ENCODE measurements at places on chromosomes 12 and 14. TPM values are rescaled to one million over a fixed set of nuclear protein-coding genes. Genes with fewer than 3 reads are reported as not detected.
A peak's percentile ranks its signal among the peaks of the same experiment; 100 is the strongest.

SOAT2 gene
- not detected for total RNA-seq

GLT8D2 gene
- 0.87 TPM for total RNA-seq

MOK gene
- total RNA-seq, result 11.6 TPM

GIT2 gene
- 51.5 TPM for total RNA-seq

SERPINA3 gene
- 46.4 TPM for total RNA-seq

CD27 gene
- not detected for total RNA-seq

VDR gene
- total RNA-seq, result 2.9 TPM

TRPV4 gene
- total RNA-seq, result 5.3 TPM

KRT76 gene
- total RNA-seq, result not detected

MAX gene
- 50.4 TPM for total RNA-seq

CMA1 gene
- total RNA-seq, result not detected

MYH6 gene
- total RNA-seq, result not detected

RASAL1 gene
- total RNA-seq, result 16.3 TPM

EFS gene
- total RNA-seq, result 0.17 TPM

PRPH gene
- not detected for total RNA-seq

HCAR3 gene
- not detected for total RNA-seq

DNA sequence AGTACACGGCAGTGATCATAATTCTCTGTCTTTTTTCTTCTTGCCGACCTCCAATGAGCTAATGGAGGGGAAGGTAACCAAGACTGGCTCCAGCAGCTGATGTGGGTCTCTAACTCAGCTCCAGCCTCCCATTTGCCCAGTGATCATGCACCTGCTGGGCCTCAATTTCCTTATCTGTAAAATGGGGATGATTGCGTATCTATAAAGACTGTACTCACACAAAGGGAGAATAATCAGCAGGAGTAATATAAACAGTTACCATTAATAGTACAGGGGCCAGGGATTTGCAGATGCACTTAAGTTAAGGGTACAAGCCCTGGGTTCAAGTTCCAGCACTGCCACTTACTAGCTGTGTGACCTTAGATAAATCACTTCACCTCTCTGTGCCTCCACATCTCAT lies 204.9 kb upstream of the LHX5 start:
- DNase-seq, result no peak

DNA sequence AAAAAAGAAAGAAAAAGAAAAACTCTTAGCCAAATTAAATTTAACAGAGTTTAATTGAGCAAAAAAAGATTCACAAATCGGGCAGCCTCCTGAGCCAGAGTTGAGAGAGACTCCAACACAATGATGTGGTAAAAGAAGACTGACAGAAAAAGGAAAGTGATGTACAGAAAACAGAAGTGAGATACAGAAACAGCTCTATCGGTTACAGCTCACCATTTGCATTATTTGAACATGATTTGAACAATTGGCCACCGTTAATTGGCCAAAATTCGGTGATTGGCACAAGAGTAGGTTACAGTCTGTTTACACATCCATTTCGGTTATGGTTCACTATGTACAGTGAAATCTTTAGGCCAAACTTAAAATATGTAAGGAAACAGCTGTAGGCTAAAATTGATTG lies 117.7 kb downstream of the SPTSSA start:
- no peak for DNase-seq

DNA sequence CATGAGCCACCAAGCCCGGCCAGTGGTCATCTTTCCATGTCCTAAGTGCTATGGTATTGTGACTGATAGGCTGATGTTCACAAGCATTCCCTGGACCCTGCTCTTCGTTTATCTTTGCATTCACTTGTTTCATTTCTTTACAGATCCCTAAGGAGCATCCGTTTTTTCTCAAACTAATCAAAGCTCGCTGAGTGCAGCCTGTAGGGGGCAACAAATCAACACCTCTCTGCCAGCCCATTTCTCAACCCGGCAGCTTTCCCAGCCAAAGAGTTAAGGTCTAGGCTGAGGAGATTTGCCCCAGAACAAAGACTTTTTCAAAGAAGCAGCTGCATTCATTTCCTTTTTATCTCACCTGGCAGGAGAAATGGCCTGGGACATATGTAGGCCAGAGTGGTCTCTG lies 12.1 kb downstream of the SIRT4 start:
- DNase-seq, result no peak

DNA sequence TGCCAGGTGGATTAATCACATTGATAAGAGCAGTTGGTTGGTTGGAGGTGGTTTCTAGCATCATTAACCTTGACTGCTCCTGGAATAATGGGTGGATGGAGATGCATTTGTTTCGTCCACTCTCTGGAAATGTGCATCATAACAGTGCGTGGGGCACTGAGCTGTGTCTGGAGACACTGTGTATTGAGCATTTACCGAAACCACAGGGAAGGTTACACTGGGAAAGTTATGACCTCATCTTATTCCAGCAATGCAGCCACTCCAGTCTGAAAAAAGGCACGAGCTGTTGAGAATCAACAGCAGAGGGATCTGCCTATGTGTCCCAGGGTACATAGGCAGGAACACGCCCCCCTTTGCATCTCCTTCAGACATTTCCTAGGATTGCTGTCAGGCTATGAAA lies 27.2 kb downstream of the RNFT2 start:
- DNase-seq, result peak; percentile 79

DNA sequence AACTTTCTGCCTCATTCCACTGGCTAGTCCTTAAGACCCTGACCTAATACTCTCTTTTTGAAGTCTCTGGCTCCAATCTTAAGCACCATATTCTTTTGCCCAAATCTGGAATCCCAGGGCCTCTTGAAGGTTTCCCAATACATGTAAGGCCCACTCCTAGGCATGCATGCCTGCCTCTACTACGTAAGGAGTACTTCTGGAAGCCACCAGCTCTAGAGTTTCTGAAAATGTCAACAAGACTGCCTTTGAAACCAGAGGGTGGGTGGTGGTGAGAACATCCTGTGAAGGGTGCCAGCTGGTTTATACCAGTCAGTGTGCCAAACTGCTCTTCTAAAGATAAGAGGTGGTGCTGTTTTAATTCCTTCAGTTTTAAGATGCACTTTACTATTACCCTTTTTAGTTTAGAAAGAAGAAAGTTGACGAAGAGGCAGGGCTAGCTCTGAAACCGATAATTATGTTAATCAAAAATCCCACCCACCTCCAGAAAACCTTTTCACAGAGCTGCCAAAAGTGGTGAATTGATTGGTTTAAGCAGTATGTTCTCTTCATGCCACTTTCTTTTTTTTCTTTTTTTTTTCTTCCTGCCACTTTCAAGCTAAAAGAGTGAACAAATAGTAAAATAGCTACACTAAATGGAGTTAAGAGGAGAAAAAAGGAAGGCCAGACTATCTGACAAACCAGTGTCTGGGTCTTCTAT lies 8.7 kb upstream of the WDR89 start:
- DNase-seq, result peak; percentile 35

GRCh38 chr12:124864326-124864752 lies 675 bp upstream of the SCARB1 start:
- DNase-seq, result no peak

DNA sequence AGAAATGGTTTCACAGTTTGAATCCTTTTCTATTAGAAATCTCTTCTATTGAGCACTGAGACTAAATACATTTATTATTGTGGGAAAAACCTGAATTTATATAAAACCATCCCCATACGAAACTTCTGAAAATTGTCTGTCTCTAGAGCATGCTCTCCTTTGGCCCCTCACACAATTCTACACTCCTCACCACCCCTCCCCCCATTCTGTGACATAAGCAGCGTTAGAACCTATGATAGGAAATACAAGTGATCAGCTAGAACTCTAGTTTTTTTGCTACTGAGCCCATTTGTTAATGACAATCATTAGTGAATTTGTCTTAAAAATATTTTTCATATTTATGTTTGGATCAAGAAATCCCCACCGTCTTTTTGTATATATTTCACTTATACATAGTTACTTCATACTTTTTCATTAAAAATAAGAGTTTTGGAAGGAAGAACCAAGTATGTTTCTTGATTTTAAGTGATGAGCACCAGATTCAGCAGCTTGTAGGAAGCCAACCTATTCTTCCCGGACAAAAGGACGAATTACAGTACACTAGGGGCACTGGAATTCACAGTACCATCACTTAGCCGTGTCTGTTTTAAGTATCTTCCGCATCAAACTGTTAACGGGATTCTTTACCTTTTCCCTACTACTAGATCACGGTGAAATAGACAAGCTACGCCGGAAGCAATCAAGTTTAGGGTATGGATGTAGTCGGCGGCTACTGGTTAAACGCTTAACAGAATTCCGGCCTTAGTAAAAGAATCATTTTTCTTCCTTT lies 724 bp downstream of the GTSF1 start:
- DNase-seq, result no peak

- no peak for DNase-seq
These were observed 35.4 kb upstream of the ATP23 start for GRCh38 chr12:57905812-57906475.

GRCh38 chr12:75482646-75483045 lies 2.1 kb downstream of the GLIPR1 start:
- no peak for DNase-seq

- no peak for DNase-seq
These were observed 59.6 kb upstream of the EEA1 start for GRCh38 chr12:92988622-92989130.

GRCh38 chr12:76313299-76313698 lies 34.9 kb downstream of the BBS10 start:
- DNase-seq, result no peak

GRCh38 chr14:45057881-45058364 lies 26.0 kb upstream of the PRPF39 start:
- DNase-seq, result no peak

DNA sequence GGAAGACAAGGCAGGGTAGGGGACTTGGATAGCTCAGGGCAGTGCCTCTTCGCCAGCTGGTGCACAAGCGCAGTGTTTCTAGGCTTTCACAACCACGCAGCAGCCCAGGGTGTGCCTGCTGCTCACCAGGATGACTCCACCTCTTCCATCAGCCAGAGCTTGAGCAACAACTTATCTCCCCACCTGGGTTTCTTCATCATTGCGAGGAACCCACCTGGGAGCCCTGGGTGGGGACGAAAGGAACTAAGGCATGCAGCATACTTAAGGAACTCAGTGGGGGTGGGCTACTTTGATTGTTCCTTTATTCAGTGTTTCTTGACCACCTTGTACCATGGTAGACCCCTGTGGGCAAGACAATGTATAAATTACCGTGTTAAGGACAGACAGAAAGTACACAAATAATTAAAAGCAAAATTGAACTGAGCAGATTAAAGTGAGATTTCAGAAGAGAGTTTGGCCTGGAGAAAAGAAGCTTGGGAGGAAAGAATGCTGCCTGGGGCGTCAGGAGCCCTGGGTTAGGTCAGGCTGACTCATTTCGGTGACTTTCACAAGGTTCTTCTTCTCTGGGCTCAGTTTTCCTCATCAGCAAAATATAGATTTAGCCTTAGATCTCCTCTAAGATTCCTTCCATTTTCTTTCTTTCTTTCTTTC lies 22.9 kb downstream of the KRT18 start:
- DNase-seq, result peak; percentile 71

- DNase-seq, result no peak
These were observed 95.4 kb downstream of the HELB start for GRCh38 chr12:66397574-66398290.

DNA sequence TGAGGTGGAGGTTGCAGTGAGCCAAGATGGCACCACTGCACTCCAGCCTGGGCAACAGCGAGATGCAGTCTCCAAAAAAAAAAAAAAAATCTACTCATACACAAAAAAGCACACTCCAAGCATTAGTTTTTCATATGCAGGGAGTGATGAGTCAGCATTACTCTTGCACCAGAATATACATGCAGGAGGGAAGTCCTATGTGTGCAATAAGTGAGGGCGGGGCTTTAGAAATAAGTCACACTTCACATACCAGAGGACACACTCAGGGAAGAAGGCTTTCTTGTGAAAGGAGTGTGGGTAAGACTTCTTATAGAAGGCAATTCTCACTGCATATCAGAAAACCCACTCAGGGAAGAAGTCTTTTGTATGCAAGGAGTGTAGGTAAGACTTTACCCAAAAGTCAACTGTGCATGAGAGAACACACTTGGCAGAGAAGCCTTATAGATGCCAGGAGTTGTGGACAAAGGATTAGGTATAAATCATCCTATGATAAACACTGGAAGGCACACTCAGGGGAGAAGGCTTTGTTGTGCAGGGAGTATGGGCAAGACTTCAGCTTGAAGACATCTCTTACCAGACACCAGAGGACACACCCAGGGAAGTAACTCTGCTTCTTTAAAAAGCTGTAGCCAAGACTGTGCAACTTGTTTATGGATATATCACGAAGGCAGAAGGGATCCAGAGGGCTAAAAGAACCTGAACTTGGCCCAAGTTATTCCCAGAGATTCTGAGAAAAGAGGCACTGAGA lies 50.5 kb downstream of the ATF7 start:
- peak; percentile 54 for DNase-seq

DNA sequence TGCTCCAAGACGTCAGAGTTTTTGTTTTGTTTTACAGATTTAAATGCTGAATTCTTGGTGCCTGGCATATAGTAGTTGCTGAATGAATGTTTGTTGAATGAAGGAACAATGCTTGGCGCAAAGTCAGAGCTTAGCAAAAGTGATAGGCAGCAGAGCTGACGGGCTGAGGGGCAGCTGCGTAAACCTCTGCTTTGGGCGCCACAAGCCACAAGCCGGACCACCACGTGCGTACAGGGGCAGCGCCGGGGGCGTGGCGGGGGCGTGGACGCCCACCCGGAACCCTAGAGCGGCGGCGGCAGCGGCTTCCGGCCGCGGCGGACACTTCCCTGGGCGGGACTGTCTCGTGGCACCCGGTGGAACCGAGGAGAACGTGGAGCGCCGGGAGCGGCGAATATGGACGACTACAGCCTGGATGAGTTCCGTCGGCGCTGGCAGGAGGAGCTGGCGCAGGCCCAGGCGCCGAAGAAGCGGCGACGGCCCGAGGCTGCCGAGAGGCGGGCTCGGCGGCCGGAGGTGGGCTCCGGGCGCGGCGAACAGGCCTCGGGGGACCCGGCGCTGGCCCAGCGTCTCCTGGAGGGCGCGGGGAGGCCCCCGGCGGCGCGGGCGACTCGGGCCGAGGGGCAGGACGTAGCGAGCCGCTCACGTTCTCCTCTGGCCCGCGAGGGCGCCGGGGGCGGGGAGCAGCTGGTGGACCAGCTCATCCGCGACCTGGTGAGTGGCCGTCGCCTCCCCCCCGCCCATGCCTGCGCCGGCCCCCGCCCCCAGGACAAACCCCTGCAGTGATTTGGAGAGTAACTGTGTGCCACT lies at the start of gene FBXW8:
FBXW8 (plus strand) TSS at position 306 of the 807 bp plus-strand sequence; CDS start at position 394, 88 bp downstream.
- no peak for DNase-seq

DNA sequence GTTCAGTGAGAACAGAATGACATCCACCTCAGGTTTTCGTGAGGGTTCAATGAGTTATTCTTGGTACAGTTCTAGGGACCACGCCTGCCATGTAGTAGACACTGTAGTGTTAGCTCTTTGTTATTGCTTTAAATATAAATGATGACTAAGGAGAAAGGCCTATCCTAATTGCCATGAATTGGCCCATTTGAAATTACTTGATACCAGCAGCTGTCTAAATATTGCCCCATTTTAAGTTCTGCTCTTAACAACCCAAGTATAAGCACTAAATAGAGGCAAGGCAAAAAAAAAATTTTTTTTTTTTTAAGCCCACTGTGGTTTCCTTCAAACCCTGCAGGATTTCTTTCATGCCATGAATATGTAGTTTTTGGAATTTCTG lies 84.5 kb downstream of the BORCS5 start:
- DNase-seq, result no peak

DNA sequence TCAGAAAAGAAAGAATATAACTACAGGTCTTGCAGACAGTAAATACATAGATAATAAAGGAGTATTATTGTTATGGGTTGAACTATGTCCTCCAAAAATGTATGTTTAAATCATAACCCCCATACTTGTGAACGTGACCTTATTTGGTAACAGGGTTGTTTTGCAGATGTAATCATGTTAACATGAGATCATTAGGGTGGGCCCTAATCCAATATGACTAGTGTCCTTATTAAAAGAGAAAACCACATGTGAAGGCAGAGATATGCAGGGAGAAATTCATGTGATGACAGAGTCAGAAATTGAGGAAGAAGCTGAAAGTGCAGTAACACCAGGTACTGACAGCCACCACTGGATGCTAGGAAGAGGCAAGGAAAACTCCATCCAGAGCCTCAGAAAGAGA lies 29.0 kb downstream of the MAGOHB start:
- no peak for DNase-seq
